NCI-H748 treated with DMSO at 0.1 percent for 48 hours (cell line): ENCODE measurements at places on chromosomes 7 and 10.

DNA sequence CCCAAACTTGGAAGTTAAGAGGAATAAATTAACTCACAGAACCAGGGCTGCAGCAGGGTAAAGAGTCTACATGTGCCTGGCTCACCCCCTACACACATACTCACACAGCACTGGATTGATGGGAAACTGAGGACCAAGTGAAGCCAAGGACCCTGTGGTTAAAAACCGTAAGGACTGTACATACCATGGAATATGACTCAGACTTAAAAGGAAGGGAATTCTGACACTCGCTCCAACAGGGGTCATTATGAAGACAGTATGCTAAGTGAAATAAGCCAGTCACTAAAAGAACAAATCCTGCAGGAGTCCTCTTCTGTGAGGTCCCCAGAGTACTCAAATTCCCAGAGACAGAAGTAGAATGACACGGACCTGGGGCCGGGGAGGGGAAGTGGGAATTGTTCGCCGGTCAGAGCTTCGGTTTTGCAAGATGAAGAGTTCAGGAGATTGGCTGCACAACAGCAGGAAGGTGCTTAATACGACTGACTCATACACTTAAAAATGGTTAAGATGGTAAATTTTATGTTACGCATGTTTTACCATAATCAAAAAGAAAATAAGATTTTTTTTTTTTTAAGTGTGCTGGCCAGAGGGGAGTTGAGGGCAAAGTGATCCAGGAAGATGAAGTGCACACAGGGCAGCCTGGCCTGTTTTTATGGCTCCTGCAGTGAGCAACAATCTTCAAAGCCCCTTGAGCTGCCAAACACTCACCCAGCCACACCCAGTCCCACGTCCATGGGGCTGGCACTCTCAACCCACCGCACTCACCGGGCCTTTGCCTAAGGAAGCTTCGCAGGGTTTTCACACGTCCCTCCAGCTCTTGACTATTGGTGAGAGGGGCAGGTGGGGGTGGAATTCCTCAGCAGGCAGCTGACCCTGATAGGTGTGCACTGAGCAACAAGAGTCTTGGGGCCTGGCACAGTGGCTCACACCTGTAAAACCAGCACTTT, 26.4 kb downstream of the DRGX start:
- DNase-seq, result no peak

DNA sequence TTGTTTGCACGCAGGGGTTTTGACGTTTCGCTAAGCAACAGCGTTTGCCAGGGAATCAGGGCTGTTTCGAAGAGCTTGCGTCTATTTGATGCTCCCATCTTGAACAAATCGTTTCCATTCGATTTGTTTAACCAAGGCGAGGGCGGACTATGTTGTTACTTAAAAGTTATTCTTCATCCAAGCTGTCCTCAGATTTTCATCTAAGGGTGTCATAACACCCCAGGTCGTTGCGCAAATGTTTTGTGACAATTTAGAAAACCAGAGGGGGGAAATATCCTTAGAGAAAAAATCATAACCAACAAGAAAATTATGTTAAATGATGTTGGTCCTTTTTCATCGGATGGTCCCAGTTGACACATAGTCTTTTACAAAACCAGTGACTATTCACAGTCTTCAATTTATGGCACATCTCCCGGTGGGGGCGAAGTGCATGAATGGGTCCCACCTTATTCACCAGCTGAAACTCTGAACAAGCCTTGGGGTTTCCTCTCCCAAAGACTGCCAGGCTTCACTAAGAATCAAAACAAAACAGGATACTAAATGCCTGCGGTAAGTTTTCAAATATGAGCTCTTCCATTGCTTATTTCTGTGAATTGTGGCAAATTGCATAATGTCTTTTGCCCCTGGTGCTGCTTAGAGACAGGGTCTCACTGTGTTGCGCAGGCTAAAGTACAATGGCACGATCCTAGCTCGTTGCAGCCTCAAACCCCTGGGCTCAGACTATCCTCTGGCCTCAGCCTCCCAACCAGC, 109.9 kb downstream of the REEP3 start:
- no peak for DNase-seq

DNA sequence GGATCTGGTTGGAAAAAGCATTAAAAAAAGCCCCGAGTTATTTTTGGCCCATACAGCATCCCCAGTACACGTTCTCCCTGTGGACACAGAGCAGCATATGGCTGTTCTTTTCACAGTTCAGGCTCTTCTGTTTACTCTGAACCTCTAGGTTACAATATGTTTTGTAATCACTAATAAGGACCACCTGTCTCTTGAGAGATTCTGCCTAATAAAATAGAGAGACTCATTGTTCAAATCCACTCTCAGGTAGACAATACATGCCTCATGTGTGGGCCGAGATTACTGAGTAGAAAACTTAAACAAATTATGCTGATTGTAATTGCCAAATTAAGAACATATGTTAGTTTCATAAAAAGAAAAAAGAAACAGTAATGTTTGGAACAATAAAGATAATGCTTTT, 647.7 kb downstream of the GRM8 start:
- DNase-seq, result peak; percentile 84

- no peak for DNase-seq
Measured at GRCh38 chr7:109259151-109259550, 689.5 kb downstream of the DNAJB9 start.

DNA sequence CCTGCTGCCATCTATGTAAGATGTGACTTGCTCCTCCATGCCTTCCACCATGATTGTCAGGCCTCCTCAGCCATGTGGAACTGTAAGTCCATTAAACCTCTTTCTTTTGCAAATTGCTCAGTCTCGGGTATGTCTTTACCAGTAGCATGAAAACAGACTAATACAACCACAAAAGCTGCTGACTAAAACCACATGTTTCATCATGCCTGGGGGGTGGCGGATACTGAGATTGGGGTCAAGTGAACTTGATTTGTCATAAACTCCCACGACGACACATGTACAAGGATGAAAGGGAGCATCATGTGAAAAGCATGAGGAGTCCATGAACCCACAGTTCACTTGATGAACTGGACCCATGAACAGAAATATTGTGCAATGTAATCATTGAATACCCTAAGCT, 134.9 kb upstream of the ANK3 start:
- DNase-seq, result no peak

- no peak for DNase-seq
Measured at GRCh38 chr7:81111781-81112540, 193.1 kb upstream of the SEMA3C start.

GRCh38 chr7:117619681-117620080, 139.9 kb downstream of the CFTR start:
- no peak for DNase-seq

- no peak for DNase-seq
Measured at GRCh38 chr10:44779511-44779910, 131.6 kb upstream of the TMEM72 start.

DNA sequence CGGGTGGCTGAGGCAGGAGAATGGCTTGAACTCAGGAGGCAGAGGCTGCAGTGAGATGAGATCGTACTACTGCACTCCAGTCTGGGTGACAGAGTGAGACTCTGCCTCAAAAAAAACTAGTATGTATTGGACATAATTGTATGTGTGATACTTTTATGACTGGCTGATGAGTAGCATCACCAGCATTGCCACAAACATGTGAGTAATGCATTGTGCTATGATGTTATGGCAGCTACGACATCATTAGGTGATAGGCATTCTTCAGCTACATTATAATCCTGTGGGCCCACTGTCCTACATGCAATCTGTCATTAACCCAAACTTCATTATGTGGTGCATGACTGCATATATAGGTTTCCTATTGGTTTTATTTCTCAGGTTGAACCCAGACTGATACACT, 352.4 kb downstream of the GALNT17 start:
- no peak for DNase-seq

GRCh38 chr10:56844978-56845529, 484.0 kb upstream of the ZWINT start:
- DNase-seq, result no peak

- no peak for DNase-seq
Measured at GRCh38 chr10:123529146-123529760, 136.9 kb upstream of the GPR26 start.

DNA sequence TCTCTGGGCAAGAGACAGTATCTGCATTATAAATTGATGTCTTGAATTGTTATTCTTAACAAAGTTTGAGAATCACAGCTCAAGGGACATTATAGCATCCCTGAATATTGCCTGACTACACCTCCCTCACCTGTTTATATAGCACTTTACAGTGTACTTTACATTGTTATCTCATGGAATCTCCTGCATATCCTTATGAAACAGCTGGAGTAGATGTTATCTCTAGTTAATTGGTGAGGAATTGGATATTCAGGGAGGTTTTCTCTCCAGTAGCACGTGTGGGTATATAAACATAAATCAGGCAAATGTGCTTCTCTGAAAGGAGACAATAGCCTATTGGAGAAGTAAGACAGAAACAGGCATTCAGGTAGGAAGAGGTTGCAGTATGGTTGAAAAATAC, 117.2 kb downstream of the SRI start:
- DNase-seq, result no peak

- no peak for DNase-seq
Measured at GRCh38 chr7:158858592-158859503, 2.5 kb downstream of the DYNC2I1 start.

- no peak for DNase-seq
Measured at GRCh38 chr10:63262430-63263073, 129.4 kb downstream of the NRBF2 start.

- DNase-seq, result no peak
Measured at GRCh38 chr7:94216944-94217461, 177.7 kb upstream of the COL1A2 start.

DNA sequence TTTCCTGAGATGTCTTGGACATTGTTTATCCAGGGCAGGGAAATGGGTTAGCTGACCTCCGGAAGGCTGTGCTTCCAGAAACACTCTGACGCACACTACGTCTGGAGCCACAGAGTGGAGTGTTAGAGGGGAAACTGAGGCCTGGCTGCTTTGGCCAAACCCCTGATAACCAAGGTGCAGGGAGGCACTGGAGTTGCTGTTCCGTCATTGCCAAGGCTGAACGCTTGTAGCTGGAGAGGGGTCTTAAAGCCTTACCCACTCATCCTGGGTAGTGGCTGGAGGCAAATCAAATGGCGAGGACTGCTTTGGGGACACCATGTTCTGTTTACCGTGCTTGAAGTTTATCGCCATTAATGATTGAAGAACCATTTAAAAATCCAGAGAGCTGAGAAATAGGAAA, 604.1 kb upstream of the FOXK1 start:
- DNase-seq, result no peak

- peak; percentile 34 for DNase-seq
Measured at GRCh38 chr10:124493214-124493882, 31.7 kb downstream of the LHPP start.

GRCh38 chr7:138875794-138876193, 77.8 kb upstream of the ATP6V0A4 start:
- no peak for DNase-seq

DNA sequence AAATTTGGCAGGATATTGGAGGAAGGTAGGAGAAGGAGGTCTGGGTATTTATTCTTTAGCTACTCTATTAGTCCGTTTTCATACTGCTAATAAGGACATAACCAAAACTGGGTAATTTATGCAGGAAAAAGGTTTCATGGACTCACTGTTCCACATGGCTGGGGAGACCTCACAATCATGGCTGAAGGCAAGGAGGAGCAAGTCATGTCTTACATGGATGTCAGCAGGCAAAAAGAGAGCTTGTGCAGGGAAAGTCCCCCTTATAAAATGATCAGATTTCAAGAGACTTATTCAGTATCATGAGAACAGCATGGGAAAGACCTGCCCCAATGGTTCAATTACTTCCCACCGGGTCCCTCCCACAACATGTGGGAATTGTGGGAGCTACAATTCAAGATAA, 1.9 kb upstream of the INMT start:
- no peak for DNase-seq
